ENCODE measurements at places on chromosomes 1 and 21. TPM values are rescaled to one million over a fixed set of nuclear protein-coding genes. Genes with fewer than 3 reads are reported as not detected.

VSIG8 gene
- total RNA-seq: not detected

RPRD2 gene
- 5.4 TPM for total RNA-seq

STK40 gene
- 13.6 TPM for total RNA-seq

LACTBL1 gene
- not detected for total RNA-seq

FCGR3A gene
- not detected for total RNA-seq

IRF2BP2 gene
- total RNA-seq: 41.1 TPM

PTPRU gene
- total RNA-seq: 35.5 TPM

TAF5L gene
- total RNA-seq: 23.0 TPM

SDCCAG8 gene
- total RNA-seq: 10.8 TPM

TFF1 gene
- total RNA-seq: not detected

SOX13 gene
- total RNA-seq: not detected

NBPF10 gene
- total RNA-seq: 0.55 TPM

RGS16 gene
- not detected for total RNA-seq

SRGAP2 gene
- total RNA-seq: 16.5 TPM

AMY2B gene
- not detected for total RNA-seq

C1QB gene
- not detected for total RNA-seq

CENPS gene
- total RNA-seq: 14.3 TPM

MAP3K21 gene
- not detected for total RNA-seq

DNA sequence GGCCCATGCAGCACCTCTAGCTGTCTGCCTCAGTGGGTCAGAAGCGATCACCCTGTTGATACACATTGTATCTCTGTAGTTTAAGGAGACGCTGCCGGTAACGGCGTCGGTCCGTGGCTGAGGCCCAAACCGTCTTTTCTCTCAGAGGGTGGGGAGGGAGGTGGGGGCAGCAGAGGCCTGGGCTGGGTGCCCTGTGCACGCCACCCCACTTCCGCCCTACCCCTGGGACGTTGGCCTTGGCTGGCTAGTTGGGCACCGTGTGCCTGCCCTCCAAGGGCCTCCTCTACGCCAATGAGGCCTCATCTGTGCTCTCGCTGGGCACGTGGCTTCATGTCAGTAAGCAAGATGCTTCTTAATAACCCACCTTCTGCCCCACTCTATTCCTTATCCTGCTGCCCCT, 9.4 kb downstream of the ZC3H12A start:
- DNase-seq: no peak

DNA sequence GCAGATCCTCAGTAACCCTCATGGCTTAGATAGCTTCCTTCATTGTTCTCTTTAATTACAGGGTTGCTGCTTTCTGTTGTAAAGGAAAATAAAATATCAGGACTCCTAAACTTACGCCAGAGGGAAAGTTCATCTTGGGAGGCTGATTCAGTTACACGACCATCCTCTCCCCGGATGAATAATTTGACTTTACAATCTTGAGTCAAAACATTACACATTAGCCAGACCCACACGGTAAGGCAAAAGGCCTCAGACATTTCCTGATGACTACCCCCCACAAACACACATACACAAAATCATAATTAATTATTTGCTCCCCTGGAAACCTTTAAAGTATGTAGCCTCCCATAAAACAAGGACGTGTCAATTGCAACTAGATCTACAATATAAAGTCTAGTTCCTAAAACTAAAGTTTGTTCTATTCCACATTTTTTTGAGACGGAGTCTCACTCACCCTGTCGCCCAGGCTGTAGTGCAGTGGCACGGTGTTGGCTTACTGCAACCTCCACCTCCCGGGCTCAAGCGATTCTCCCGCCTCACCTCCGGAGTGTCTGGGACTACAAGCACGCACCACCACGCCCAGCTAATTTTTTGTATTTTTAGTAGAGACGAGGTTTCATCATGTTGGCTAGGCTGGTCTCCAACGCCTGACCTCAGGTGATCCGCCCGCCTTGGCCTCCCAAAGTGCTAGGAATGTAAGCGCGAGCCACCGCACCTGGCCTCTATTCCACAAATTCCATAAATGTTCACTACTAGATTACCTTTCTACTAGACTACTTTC, 830 bp upstream of the PRDX1 start:
- DNase-seq: no peak

GRCh38 chr21:42389449-42389835, 6.4 kb downstream of the TMPRSS3 start:
- DNase-seq: no peak

DNA sequence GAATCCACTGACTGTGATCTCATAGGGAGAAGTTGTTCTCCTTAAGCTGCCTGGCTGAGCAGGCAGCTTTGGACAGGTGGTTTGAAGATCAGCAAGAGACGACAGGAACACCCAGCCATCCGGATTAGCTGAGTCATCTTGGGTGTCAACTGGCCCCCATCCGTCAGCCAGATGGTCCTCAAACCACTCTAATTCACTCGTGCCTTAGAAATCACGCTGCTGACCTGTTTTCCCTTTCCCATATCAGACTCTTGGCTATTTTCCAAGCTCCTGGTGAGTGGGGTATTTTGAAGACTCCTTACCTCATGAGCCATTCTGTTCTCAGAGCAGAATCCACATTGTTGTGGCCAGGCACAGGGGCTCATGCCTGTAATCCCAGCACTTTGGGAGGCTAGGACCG, 149.1 kb upstream of the L1TD1 start:
- peak; percentile 99 for DNase-seq

GRCh38 chr1:19647643-19648042, 3.5 kb downstream of the NBL1 start:
- no peak for DNase-seq

GRCh38 chr1:240399381-240399780, 212.6 kb downstream of the GREM2 start:
- no peak for DNase-seq

DNA sequence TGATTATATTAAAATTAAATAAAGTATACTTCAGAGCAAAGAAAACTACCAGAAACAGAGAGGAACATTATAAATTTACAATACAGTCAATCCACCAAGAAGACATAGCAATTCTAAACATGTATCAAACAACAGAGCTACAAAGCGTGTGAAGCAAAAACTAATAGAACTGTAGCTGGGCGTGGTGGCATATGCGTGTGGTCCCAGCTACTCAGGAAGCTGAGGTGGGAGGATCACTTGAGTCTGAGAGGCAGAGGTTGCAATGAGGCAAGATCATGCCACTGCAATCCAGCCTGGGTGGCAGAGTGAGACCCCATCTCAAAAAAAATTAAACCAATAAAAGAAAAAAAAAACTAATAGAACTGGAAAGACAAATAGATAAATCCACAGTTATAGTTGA, 12.3 kb downstream of the CCDC185 start:
- DNase-seq: no peak

DNA sequence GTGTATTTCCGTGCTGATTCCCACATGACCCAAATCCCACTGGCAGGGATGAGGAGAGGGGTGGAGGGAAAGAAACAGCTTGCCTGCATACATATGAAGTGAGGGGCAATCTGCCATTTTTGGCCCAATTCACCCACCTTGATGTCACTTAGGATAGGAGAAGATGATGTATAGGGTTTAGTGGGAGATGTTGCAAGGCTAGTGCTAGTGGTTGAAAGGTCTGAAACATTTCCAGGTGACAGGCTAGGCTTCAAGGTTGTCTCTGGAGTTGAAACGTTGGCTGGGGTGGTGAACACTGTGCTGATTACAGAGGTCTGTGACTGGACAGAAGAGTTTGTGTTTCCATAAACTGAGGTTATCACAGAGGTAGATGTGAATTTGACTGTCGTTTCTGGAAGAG, 12.1 kb downstream of the CD34 start:
- DNase-seq: no peak

GRCh38 chr1:10755970-10756521, 40.4 kb downstream of the CASZ1 start:
- peak; percentile 11 for DNase-seq

GRCh38 chr1:29851691-29852090, 615.4 kb downstream of the PTPRU start:
- DNase-seq: no peak

GRCh38 chr1:215082532-215083382, at the start of gene KCNK2:
KCNK2 (plus strand) TSS chr1:215082737; CDS start chr1:215083386, 649 bp downstream.
- DNase-seq: no peak

GRCh38 chr1:26822737-26823395, 3.6 kb upstream of the ZDHHC18 start:
- DNase-seq: no peak

GRCh38 chr1:32701951-32702598, 495 bp downstream of the SYNC start:
- peak; percentile 30 for DNase-seq

- peak; percentile 58 for DNase-seq
Observed at GRCh38 chr1:34984435-34984792, 733 bp downstream of the TMEM35B start.

- peak; percentile 81 for DNase-seq
Observed at GRCh38 chr1:111803951-111804350, 48.2 kb downstream of the DDX20 start.

DNA sequence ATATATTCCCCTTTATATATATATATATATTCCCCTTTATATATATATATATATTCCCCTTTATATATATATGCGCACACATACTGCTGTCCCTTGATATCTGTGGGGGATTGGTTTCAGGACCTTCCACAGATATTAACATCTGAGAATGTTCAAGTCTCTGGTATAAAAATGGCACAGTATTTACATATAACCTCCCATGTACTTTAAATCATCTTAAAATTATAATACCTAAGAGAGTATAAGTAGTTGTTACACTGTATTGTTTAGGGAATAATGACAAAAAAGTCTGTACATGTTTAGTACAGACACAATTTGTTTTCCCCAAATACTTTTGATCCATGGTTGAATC, 45.8 kb downstream of the NR5A2 start:
- DNase-seq: no peak

DNA sequence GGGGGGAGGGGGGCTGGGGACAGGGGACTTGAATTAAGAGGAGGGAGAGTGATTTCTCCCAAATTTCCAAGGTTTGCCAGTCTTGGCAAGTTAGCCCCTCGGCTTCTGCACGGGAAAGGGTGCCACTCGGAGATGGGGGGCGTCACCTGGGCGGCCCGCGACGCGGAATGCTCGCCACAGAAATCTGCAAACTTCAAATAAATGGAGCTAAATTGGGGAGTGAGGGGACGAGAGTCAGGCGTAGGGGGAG, 885 bp upstream of the SSBP3 start:
- DNase-seq: no peak

- no peak for DNase-seq
Observed at GRCh38 chr1:245469006-245469405, 314.2 kb downstream of the KIF26B start.

DNA sequence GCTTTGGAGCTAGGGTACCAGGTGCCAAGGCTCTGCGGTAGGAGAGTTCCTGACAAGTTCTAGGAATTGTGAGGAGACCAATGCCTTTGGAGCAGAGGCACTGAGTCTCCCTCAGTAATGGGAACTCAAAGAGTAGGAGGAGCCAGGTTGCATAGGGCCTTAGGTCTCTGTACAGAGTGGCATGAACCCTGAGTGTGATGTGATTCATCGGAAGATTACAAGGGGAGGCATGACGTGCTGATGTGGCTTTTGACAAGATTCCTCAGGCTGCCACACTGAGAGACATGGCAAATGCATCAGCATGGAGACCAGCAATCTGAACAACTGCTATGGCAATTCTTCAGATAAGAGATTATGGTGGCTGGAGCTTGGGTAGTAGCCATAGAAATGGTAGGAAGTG, 94.6 kb upstream of the SLC44A3 start:
- DNase-seq: no peak

DNA sequence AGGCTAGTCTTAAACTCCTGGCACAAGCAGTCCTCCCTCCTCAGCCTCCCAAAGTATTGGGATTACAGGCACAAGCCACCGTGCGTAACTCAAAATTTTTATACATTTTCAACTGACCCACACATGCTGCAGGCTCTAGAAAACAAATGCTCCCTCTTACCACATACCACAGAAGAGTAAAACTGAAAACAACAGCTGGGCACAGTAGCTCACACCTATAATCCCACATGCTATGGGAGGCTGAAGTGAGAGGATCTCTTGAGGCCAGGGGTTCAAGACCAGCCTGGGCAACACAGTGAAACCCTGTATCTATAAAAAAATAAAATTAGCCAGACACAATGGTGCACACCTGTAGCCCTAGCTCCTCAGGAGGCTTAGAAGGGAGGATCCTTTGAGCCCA, 56.7 kb downstream of the AKT3 start:
- DNase-seq: no peak

- no peak for DNase-seq
Observed at GRCh38 chr1:1205769-1206375, 520 bp downstream of the TNFRSF18 start.

DNA sequence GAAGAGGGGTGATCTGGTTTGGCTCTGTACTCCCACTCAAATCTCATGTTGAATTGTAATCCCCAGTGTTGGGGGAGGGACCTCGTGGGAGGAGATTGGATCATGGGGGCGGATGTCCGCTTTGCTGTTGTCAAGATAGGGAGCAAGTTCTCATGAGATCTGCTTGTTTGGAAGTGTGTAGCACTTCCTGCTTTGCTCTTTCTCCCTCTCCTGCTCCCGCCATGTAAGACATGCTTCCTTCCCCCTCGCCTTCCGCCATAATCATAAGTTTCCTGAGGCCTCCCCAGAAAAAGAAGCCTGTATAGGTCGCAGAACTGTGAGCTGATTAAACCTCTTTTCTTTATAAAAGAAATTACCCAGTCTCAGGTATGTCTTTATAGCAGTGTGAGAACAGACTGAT, 27.9 kb downstream of the MYOM3 start:
- no peak for DNase-seq

- no peak for DNase-seq
Observed at GRCh38 chr1:231396643-231397042, 25.4 kb downstream of the EGLN1 start.

- DNase-seq: peak; percentile 10
Observed at GRCh38 chr1:51331206-51332100, 1.1 kb upstream of the TTC39A start.

DNA sequence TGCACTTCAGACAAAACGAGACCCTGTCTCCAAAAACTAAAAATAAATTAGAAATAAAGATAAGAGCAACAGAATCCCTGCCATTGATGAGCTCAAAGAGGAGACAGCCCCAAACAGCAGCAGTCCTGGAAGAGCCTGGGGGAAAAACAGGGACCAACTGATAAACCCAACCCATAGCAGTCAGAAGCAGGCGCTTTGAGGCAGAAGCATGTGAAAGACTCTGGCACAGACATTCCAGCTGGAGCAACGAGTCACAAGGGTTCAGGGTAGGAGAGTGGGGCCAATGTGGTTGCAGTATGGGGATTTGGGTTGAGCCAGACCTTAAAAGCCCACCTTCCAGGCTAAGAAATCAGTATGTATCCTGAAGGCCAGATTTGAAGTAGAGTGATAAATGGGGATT, 78.5 kb downstream of the MPZL1 start:
- DNase-seq: no peak

- no peak for DNase-seq
Observed at GRCh38 chr21:36297938-36298572, 21.9 kb upstream of the MORC3 start.

Data from G401 (cell line).